ENCODE measurements at places on chromosomes 11 and 22. TPM values are rescaled to one million over a fixed set of nuclear protein-coding genes. Genes with fewer than 3 reads are reported as not detected.

- DNase-seq, result peak; percentile 90
These were observed 901 bp upstream of the PARVA start for GRCh38 chr11:12376259-12377081.

GRCh38 chr11:103220133-103220532, 110.9 kb downstream of the DYNC2H1 start:
- DNase-seq, result no peak

HTR3B gene
- not detected for total RNA-seq

- DNase-seq, result no peak
These were observed 11.5 kb upstream of the RAC2 start for GRCh38 chr22:37255558-37256006.

- DNase-seq, result no peak
These were observed 94.3 kb upstream of the ARHGAP42 start for GRCh38 chr11:100592619-100593260.

DNA sequence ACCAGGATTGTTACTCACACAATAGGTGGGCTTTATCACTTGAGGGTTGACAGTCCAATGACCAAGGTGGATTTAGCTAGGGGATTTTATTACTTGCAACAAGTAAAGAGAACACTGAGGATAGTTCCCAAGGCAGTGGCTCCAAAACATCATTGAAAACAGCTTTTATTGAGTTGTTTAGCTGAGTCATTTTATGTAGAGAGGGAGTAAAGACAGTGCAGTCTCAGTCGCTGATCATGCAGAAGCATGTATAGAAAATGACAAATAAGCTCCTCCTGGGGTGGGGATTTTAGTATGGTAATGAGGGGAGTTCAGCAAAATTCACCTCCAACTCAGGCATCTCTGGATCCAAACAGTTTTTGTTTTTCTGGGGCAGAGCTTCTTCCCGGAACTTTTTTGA, 163.0 kb upstream of the CCDC179 start:
- no peak for DNase-seq

THAP7 gene
- 20.2 TPM for total RNA-seq

KRTAP5-9 gene
- total RNA-seq, result 3.0 TPM

GUCY1A2 gene
- total RNA-seq, result 4.4 TPM

GRCh38 chr22:29570456-29570855, 10.5 kb downstream of the NIPSNAP1 start:
- DNase-seq, result no peak

DNA sequence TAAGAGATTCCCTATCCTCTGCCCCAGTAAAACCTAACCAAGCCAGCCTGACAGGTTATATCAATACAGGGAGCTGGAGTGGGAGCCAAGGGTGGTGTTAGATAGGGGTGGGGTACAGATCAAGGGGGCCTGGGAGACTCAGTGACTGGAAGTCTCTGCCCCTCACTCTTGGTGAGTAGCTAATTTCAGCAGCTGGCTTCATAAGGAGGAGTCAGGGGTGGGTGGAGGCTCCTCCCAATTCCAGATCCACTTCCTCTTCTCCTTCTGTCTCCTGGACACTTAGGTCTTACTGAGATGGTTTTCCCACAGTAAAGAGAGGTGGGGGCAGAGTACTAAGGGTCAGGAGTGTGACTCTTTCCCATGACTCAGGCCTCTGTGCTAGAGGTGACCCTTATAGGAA, 1.1 kb upstream of the VSIG2 start:
- no peak for DNase-seq

GPR83 gene
- not detected for total RNA-seq

- DNase-seq, result no peak
These were observed 229.6 kb downstream of the DYNC2H1 start for GRCh38 chr11:103338621-103339484.

SEC14L6 gene
- 0.99 TPM for total RNA-seq

DNA sequence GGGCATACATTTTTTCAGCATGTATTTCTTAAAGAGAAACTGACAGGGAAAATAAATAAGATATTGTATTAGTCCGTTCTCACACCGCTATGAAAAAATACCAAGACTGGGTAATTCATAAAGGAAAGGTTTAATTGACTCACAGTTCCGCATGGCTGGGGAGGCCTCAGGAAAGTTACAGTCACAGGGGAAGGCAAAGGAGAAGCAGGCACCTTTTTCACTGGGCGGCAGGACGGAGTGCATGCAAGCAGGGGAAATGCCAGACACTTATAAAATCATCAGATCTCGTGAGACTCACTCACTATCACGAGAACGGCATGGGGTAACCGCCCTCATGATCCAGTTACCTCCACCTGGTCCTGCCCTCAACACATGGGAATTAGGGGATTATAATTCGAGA, 44.2 kb downstream of the PPFIA1 start:
- DNase-seq, result no peak

Data from body of pancreas (tissue), 4 donors.